ENCODE measurements at places on chromosomes 7 and 10. TPM values are rescaled to one million over a fixed set of nuclear protein-coding genes. Genes with fewer than 3 reads are reported as not detected.

Gene TMEM176A
- 47.7 TPM for total RNA-seq

Gene FAM25G
- not detected for total RNA-seq

Gene FOXI2
- total RNA-seq: not detected

Gene ELAPOR2
- 18.7 TPM for total RNA-seq

Gene CHRM2
- 0.47 TPM for total RNA-seq

Gene DPCD
- total RNA-seq: 12.2 TPM

Gene MAT1A
- not detected for total RNA-seq

Gene COBL
- 27.7 TPM for total RNA-seq

Gene SCIN
- 11.6 TPM for total RNA-seq

Gene IQUB
- total RNA-seq: 1.6 TPM

Gene CYP2C8
- total RNA-seq: not detected

Gene SLC18A3
- not detected for total RNA-seq

Gene SAMD9
- 8.0 TPM for total RNA-seq

Gene ADAM22
- total RNA-seq: 7.3 TPM

DNA sequence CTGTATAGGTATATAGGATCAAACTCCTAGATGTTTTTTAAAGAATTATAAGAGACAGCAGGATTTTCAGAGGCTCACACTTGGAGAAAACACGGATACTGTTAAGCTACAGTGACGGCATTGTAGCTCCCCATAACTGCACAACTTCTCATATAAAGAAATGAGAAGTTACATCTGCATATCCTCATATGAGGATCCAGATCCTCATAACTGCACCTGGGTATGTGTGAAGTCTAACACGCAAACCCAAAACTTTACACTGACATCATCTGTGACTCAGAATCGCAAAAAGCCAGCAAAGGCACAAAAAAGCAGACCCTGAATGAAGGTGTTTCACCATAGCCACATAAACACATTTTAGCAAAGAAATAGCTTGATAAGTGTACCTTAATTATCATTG is 34.1 kb downstream of the NEBL start:
- DNase-seq: no peak

DNA sequence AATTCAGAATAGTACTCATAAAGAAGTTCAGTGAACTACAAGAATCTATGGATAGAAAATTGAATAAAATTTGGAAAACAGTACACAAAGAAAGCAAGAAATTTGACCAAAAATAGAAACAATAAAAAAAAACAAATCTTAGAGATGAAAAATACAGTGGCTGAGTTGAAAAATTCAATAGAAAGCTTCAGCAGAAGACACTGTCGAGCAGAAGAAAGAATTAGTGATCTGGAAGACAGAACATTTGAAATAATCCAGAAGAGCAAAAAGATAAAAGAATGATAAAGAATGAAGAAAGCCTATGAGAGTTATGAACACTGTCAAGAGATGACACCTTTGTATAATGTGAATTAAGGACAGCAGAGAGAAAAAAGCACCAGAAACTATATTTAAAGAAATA is 480.6 kb downstream of the SDK1 start:
- no peak for DNase-seq

DNA sequence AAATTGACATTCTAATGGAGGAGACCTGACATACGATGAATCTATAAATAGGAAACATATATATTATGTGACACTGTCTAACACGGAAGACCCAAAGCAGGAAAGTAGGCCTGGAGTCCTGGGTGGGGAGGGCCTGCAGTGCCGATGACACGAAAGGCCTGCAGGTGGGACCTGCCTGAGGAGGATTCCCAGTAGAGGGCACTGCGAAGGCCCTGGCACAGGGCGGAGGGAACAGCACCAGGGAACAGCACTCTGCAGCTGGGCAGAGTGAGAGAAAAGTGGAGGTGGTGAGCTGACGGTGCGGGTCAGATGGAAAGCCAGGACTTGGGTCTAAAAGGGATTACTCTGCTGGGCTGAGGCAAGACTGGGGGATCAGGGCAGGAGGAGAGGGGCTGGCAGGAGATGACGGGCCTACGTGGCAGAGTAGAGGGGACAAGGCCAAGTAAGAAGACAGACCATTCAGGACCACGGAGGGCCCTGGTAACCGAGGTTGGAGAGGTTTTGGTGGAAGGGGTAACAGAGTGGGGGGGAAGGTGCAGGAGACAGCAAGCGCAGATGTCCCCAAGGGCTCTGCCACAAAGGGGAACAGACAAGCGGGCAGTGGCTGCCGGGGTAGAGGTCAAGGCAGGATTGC is 8.1 kb downstream of the ZNF746 start:
- no peak for DNase-seq

GRCh38 chr7:1923409-1924257 is 253.6 kb downstream of the ELFN1 start:
- DNase-seq: no peak

GRCh38 chr7:132109769-132110168 is 466.5 kb downstream of the PLXNA4 start:
- DNase-seq: no peak

GRCh38 chr7:139618482-139619366 is 95.2 kb downstream of the CLEC2L start:
- no peak for DNase-seq

DNA sequence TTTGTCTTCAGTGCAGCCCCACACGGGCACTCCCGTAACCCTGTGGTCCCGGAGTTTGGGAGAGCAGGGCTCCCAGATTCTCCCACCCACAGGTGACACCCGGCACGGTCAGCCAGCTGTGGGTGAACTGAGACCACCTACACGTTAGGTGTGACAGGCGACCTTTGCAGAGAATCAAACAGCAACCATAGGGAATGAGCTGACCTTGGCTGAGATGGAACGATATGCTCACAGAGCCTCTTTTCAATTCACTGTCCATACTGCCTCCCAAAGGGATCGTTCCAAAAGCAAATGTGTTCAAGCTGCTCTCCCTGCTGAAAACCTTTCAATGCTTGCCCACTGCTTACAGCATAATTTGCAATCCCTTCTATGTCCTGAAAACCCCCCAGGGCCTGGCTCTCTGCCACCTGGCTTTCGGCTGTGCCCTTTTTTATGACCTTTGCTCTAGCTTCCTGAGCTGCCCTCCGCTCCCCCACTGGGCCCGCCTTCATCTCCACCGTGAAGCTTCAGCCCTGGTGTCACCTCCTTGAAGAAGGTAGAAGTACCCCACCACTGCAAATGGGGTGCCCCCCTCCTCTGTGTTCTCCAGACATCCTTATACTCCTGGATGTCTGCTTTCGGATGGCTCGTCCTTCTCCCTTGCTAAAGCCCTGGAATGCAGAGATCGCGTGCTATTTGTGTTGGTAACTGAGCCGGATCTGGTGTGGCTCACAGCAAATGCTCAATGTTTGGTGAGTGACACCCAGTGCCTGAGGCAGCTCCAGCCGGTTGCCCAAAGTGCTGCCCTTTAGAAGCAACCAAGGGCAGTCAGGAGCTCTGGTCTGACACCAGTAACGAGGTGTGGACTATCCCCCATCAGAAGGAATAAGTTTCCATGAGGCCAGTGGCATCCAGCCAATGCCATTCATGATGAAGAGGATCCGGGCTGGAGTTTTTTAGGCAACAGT is 90.4 kb downstream of the KIAA1549 start:
- DNase-seq: no peak

- DNase-seq: no peak
Observed at GRCh38 chr7:39651265-39651664, 27.9 kb downstream of the RALA start.

DNA sequence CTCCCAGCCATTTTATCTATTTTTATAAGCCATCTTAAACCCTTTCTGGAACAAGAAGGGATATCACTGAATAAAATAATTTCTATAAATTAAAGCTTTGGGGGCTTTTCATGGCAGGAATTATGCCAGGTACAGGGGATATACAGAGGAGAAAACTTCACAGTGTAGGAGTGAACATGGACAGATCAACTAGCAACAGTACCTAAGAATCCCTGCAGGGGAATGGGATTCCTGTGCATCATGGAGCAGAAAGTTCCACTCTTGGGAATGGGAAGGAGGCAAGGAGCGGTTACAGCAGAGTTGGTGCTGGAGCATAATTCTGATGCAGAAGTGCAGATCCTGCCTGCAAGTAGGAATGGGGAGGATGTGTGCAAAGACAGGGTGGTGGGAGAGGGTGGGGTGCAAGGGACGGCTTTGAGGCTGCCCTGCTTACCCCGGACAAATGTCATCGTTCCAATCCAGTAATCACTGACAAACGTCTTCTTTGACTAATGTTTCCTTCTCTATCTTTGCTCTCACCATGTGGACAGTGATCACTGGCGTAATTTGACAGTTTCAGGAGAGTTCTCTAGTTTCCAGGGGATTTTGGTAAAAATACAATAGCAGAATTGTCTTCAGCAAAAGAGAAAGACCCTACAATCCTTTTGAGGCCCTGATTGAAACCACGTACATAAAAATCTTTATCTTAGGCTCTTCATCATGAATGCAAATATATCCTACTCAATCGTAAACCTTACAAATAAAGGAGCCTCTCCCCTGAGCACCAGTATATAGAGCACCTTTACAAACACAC is 196.7 kb downstream of the HECW1 start:
- DNase-seq: no peak

DNA sequence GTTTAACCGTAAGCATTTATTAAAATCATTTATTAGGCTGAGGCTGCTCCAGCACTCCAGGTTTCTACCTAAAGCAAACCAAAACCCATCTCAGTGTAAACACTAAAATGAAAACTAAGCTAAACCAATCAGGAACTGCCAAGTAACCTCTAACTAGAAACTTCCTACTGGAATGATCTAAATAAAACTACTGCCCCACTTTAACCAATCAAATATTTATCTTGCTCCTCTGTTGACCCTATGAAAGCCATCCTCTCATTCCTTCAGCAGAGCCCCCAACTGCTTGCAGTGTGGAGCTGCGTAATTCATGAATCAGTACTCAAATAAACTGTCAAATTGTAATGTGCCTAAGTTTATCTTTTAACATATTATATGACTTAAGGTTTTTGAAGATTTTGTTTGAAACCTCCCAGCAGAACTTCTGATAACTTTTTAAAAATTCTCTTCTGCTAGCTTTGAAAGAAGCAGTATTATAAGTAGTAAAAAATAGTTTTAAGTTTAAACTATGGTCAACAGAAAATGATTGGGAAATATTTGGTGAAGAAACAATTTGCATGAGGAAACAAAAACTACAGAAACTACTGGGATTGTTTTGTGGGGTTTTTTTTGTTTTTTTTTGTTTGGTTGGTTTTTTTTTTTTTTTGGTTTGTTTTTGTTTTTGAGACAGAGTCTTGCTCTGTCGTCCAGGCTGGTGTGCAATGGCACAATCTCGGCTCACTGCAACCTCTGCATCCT is 47.4 kb downstream of the GPR37 start:
- DNase-seq: no peak

DNA sequence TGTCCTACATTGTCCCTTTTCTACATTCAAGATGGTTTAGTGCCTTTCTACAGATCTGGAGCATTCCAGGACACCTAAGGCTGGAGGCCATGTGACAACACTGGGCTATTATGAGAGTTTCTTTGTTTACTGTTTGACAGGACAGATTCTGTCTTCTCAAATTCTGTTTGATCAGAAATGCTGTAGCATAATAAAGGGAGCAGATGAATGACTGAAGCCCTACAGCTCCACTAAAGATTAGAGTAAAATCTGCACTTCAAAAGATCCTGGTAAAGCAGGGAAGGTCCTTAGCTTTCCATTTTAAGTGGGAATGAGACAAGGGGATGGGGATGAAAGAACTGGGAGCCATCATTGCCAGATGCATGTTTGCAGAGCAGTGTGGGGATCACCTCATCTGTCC is 38.4 kb downstream of the TMEM229A start:
- DNase-seq: no peak

DNA sequence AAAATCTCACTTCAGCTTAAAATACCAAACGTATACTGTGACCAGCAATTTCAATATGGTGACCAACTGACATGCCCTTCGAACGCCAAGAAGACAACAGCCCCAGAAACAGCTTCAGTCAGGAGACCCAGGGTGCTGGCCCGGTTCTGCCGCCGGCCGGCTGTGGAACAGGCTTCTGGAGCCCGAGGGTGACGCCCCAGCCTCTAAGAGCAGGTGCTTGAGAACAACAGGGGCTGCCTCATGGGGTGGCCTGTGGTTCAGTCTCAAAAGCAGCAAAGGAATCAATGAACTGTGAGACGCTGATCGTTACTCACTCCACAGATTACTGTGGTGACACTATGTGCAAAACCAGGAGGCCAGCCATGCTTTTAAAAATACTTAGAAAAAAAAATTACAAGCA is 17.3 kb downstream of the GPER1 start:
- DNase-seq: no peak

DNA sequence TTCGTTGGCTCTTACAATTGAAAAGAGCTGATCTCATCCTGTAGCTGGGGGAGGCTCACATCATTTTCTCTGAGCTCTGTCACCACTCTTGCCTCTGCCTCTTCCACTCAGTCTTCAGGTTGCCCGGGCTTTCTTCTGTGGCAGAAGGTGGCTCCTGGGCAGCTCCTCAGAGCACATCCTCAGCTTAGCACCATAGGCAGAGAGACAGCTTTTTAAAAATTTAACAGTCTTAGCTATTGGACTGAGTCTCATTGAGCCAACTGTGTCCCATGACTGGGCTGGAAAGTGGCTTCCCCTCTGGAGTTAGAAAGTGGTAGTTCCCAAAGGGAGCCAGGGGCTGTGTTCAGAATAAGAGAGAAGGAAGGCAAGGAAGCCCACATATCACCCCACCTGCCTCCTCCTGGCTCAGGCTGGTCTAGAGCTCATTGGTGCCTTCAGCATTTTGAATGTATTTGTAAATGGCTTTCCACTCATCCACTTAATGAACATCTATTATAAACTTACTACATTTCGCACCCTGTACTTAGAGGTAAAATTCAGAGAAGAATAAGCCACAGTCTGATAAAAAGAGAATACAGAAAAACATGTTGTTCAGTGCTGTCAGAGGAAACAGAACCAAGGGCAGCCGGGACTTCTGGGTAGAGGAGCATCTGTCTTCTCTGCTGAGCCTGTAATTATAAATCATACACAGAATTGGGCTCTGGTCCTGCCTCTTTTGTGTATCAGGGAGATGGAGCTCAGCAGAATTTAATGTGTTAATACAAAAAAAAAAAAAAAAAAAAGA is 119.3 kb downstream of the WDFY4 start:
- DNase-seq: no peak

- no peak for DNase-seq
Observed at GRCh38 chr10:22599048-22599561, 115.3 kb downstream of the PIP4K2A start.

DNA sequence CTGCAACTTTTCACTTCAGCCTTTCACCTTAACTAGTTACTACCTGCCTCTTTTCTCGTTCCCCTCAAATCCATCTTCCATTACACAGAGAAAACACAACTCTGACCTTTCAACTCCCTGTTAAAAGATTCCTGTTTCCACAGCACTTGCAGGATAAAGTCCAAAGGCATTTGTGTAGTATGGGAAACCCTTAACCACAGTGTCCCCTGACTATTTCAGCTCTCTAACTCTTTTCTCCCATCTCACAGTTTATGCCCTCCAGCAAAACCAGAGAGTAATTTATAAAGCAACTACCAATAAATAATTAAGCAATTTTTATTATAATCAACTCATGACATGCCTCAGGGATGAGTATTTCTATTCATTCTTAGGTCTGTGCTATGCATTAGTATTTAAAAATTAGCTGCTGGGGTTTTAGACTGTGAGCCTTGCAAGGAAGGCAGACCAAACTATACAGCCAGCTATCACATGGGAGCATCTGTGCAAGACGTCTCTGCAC is 51.0 kb downstream of the COL1A2 start:
- DNase-seq: no peak

GRCh38 chr7:107130487-107131220 is 38.1 kb upstream of the HBP1 start:
- no peak for DNase-seq

- DNase-seq: no peak
Observed at GRCh38 chr7:134878746-134879357, 99.4 kb downstream of the CALD1 start.

- DNase-seq: no peak
Observed at GRCh38 chr10:19499291-19499770, 316.9 kb upstream of the PLXDC2 start.

- no peak for DNase-seq
Observed at GRCh38 chr10:132355754-132356153, 23.8 kb downstream of the LRRC27 start.
